Cortex of kidney (tissue), 1 donor: ENCODE measurements at places on chromosomes 2 and 18.

DNA sequence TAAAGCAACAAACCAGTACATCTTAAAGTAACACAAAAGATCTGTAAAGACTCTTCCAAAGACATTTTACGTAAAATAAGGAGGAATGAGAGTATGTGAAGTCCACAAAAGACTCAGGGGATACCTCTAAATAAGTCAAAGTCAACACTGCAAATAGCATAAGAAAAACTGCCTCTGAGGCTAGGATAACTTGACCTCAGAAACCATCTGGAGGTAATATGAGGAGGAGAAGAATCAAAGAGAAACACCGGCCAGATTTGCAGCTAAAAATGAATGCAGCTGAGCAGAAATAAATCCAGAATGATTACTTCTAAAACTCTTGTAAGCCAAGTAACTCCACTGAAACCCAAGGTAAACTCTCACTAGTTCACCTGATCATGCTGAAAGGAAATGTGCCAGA, 52.2 kb upstream of the ERMN start:
- no peak for DNase-seq

- no peak for DNase-seq
Measured at GRCh38 chr2:211281430-211282073, 725.2 kb downstream of the CPS1 start.

- DNase-seq, result no peak
Measured at GRCh38 chr2:24054366-24055010, 4.9 kb downstream of the FKBP1B start.

- DNase-seq, result no peak
Measured at GRCh38 chr2:156077041-156077742, 255.3 kb downstream of the NR4A2 start.

- DNase-seq, result no peak
Measured at GRCh38 chr2:239896075-239896474, 129.1 kb downstream of the NDUFA10 start.

DNA sequence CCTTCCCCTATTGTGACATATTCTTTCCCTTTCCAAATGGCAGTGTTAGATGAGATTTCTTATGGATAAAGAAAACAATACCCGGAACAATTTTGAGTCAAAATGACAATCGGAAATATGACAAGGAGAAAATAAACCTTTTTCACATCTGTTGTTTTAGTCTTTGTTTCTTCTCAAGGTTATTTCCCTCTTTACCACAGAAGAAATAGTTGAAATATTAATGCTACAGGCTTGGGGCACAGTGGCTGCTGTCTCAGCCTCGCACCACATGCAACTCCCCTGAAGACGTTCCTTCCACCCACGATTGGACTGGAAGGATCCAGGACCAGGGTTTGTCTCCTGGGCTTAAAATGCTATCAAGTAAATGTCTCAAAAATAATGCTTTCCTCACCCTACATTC, 77.6 kb downstream of the FHOD3 start:
- DNase-seq, result no peak

GRCh38 chr2:10704034-10704594, 14.3 kb upstream of the NOL10 start:
- DNase-seq, result no peak

- DNase-seq, result no peak
Measured at GRCh38 chr18:24616653-24617052, 156.2 kb downstream of the HRH4 start.

GRCh38 chr2:38438133-38438882, 61.2 kb upstream of the ATL2 start:
- DNase-seq, result no peak

DNA sequence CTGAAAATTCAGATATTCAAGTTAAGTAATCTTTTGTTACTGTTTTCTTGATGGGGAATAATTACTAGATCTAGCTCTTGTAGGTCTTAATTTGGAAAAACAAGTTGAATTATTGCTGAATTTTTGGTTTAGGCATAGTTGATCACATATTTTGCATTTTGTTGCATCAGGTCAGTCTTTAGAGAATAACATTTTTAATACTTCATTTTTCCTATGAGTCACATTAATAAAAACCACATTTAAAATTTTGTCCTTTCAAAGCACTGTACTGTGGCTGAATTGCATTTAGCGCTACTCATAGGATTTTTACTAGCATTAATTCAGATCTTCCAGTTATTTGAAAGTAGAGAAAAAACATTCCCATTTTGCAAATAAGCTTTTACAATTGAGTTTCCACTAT, 23.2 kb downstream of the MAP4K4 start:
- no peak for DNase-seq

GRCh38 chr18:7541835-7542234, 25.3 kb upstream of the PTPRM start:
- no peak for DNase-seq

GRCh38 chr2:112144966-112145365, 6.8 kb downstream of the FBLN7 start:
- no peak for DNase-seq

DNA sequence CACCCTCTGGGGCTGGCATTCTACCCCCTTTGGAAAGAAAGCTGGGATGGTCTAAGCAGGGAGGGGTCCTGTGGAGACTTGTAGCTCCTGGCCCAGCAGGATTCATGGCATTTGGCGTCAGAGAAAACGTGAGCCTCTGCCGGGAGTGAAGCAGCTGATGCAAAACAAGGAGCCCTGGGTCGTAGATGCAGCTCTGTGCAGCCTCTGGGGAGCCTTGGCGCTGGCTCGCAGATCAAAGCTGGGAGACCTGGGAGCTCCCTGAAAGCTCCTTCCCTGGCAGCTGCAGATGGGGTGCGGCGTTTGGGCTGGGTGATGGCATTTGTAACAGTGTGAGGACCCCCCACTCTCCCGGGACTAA, 148.3 kb downstream of the KLHL29 start:
- DNase-seq, result no peak

- no peak for DNase-seq
Measured at GRCh38 chr2:155209696-155210450, 511.4 kb downstream of the KCNJ3 start.

GRCh38 chr2:40403233-40403836, 48.6 kb downstream of the SLC8A1 start:
- DNase-seq, result no peak

DNA sequence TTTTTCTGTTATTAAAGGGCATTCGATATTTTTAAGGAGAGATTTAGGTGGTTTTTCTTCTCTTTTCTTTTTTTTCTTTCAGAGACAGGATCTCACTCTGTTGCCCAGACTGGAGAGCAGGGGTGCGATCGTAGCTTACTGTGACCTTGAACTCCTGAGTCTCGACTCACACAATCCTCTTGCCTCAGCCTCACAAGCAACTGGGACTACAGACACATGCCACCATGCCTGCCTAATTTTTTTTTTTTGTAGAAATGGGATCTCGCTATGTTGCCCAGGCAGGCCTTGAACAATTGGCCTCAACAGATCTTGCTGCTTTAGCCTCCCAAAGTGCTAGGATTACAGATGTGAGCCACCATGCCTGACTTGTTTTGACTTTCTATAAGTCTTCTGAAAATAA, 26.3 kb downstream of the PMAIP1 start:
- DNase-seq, result no peak

DNA sequence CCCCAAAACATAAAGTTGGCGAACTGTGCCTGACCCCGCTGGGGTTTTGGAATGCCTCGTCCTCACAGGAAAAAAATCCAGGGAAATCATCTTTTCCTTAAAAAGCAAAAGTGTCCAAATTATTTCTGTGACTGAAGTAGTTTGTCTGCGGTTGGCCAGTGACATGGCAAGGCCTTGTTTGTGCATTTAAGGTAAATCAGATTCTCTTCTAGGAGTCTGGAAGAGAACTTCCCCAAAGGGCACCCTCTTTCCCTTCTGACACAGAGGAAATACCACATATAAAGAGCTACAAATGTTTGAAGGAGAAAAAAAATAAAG, 737 bp upstream of the CYB5A start:
- no peak for DNase-seq

- DNase-seq, result no peak
Measured at GRCh38 chr2:238513346-238513745, 86.6 kb downstream of the ASB1 start.

DNA sequence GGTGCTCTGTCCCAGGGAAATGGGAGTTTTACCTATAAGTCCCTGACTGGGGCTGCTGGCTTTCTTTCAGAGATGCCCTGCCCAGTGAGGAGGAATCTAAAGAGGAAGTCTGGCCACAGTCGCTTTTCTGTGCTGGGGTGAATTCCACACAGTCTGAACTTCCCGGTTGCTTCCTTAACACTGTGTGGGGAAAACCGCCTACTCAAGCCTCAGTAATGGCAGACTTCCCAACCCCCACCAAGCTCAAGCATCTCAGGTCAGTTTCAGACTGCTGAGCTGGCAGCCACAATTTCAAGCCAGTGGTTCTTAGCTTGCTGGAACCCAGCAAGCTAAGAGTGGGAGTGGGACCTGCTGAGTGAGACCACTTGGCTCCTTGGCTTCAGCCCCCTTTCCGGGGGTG, 54.9 kb downstream of the NUP35 start:
- no peak for DNase-seq

- no peak for DNase-seq
Measured at GRCh38 chr18:46274266-46274665, 170.1 kb downstream of the HAUS1 start.
